GF-D8 (cell line): ENCODE measurements at places on chromosomes 11 and 22.

DNA sequence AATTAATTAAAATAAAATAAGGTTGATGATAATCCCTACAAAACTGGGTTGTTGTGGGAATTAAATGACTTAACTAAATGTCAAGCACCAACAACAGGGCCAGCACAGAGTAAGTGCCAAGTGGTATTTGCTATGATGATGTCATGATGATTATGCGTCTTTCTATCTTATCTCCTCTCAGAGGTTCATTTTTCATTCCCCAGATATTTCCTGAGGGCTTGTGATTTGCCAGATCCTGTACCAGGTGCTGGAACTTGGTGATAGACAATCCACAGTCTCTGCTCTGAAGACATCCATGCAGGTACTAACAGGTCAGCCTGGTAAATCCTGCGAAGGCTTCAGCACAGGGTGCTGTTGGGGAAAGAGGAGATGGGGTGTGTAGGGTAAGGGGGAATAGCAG is 8.1 kb upstream of the MYH9 start:
- DNase-seq = no peak

GRCh38 chr11:117857734-117858414 is 18.6 kb downstream of the FXYD6 start:
- no peak for DNase-seq

- DNase-seq = no peak
Observed at GRCh38 chr11:130671801-130672700, 223.6 kb downstream of the ADAMTS15 start.

DNA sequence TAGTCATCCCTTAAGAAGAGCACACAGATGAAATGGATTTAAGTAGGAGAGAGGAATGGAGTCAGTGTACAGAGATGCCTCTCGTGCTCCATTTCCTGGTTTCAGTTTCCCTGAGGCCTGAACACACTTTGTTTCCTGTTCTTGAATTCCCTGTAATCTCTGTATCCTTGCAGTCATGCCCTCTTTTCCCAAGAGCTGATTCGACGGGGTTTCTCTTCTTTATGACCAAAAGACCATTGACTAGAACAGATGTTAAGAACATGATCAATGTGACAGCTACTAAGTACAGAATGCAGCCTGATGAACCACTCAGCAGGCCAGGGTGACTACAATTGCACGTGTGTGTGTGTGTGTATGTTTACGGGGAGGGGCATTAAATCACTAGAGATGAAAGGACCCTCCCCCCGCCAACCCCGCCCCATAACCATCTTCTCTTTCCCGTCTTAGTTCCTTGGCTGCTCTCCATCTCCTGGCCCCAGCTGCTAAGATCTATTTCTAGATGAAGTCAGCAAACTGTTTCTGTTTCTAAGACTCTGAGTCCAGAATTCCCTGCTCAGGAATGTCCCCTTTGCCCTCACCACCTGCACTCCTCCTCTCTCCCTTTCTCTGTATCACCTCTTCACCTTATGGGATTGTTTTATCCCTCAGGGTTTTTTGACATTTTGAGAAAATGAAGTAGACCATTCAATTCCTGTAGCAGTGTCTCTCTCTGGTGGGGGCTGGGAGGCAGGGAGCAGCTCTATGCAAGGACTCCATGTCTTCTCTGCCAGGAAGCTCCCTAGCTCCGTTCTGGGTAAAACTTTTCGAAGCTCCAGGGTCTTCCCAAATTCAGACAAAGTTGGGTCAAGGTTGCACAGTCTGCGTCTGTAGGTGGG is 26.0 kb downstream of the SLC22A6 start:
- DNase-seq = no peak

- DNase-seq = no peak
Observed at GRCh38 chr11:121452609-121453150, at the start of gene SORL1-AS1. TSS of gene SORL1-AS1 (minus strand) at chr11:121452967.

GRCh38 chr22:39907605-39908097 is 6.8 kb downstream of the GRAP2 start:
- DNase-seq = no peak

DNA sequence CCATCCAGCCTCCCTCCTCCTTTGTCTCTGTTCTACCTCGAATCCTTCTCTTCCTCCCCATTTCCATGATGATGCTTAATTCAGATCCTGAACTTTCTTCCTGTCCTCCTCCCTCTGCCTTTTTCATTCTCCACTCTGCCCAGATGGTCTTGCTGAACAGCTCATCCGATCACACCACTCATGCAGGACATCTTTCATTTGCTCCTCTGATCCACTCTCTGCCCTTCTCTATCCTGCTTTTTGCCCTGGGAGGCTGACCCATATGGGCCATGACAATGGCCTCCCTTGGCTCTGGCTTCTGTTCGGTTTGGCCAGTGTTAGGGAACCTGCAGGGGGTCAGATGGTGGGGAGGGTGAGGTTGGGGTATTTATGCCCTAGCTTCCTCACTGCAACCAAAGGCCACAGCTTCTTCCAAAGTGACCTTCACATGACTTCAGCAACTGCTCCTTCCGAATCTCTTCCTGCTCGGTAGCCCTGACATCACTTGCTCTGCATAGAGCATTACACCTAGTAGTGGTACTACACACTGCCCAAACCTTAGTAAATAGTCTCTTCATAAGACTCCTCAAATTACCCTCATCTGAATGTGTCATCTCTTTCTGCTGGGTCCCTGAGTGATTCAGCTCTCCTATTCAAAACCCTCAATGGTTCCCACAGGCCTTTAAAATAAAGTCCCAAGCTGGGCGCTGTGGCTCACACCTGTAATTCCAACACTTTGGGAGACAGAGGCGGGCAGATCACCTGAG is 32.7 kb upstream of the MICAL2 start:
- DNase-seq = no peak

DNA sequence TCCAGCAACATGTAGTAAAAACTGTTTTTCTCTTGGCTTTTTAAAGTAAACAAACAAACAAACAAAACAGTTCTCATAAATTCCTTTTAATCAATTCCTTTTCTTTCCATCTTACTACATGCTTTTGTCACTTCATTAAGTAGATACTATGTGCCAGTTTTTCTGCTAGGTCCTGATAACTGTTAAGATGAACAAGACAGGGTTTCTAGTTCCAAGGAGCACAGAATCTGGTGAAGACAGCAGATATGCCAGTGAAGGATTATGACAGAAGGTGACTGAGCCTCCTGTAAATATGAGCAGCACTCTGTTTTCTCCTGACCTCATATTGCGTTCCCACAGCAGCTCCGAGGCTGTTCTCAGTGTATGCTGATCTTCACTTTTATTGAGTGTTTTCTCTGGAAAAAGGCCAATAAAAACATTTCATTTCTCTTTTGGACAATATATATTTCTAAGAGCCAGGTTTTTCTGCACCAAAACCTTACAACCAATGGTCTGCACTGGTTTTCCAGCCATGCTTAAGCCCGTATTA is 45.8 kb downstream of the HEPHL1 start:
- DNase-seq = no peak

GRCh38 chr11:117175104-117175503 is 3.4 kb upstream of the SIDT2 start:
- DNase-seq = no peak

DNA sequence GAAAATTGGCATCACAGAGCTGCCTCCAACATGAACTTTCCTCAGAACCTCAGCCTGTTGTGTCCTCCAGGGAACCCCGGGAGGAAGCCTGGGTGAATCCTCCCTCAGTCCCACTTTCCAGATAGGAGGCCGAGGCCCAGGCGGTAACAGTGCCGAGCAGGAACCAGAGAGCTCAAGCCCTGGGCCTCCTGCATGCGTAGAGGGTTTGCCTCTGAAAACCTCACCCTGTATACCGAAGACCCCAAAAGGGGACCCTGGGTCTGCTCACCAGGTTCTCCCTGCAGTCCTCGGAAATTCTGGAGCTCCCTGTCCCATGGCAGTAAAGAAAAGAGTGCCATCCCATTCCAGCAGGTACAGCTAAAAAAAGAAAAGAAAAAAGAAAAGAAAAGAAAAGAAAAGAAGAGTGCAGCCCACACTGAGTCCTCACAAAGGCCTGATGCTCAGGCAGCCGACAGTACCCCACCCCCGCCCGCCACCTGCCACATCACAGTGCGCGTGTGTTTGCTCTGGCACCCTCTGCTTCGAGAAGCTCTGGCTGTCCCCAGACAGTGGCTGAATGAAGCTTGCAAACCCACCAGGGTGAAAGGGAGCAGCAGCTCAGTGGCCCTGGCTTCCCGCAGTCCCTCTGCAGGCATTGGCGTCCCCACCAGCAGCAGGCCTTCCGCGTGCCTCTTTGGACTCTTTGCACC is 28.4 kb upstream of the FADD start:
- DNase-seq = no peak

- no peak for DNase-seq
Observed at GRCh38 chr11:86940122-86940777, 14.9 kb downstream of the FZD4 start.

DNA sequence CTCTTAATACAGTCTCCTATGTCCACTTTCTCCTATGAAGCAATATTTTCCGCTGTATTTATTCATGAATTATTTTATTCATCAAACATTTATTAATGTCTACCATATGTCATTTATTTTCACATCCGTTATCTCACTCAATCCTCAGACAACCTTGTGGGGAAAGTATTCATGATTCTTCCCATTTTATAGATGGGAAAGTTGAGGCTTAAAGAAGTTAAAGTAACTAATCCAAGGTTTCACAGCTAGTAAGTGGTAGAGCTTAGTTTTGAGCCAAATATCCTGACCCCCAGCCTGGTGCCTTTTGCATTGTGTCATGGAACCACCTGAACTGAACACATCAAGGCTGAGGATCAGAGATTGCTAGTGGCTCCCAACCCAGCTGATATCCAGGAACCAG is 66.6 kb downstream of the ISX start:
- no peak for DNase-seq

DNA sequence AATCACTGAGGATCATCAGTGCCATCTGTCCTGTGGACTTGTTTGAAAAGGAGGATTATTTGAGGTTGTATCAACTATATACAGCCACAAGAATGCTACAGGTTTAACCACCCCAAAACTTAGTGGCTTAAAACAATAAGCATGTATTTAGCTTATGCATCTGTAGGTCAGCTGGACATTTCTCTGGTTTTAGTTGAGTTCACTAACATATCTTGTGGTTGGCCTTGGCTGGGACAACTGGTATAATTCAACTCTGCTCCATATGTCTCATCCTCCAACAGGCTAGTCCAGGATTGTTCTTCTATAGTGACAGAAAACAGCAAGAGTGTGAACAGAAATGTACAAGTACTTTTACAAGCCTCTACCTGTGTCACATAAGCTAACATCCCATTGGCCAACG is 49.9 kb upstream of the SOX6 start:
- no peak for DNase-seq
